ENCODE measurements at places on chromosomes 5 and 9.

- DNase-seq: no peak
Observed at GRCh38 chr5:82785456-82785855, 291.7 kb downstream of the TMEM167A start.

- DNase-seq: no peak
Observed at GRCh38 chr5:152274224-152274623, 130.9 kb downstream of the NMUR2 start.

GRCh38 chr5:142896325-142897007, 126.3 kb downstream of the ARHGAP26 start:
- no peak for DNase-seq

GRCh38 chr5:77885519-77885918, 109.4 kb upstream of the TBCA start:
- no peak for DNase-seq

GRCh38 chr5:54959673-54960418, 25.5 kb downstream of the ESM1 start:
- no peak for DNase-seq

DNA sequence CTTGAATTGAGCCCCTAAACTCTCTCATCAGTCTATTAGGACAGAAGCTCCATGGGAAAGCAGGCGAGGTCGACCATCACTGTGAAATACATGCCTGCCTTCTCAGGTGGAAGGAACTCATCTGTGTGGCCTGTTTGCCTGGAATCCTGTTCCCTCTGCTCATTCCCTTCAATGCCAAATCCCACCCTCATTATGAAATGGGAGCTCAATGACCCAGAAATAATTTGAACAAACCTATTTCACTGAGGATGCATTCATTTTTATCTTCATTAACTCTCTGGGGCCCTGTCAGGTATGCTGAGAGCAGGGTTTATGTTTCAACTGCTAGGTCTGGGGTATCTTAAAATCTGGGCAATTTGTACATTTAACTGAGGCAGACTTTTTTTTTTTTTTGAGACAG, 142.2 kb downstream of the MED27 start:
- no peak for DNase-seq

- DNase-seq: no peak
Observed at GRCh38 chr9:109387206-109387605, 66.3 kb upstream of the EPB41L4B start.

GRCh38 chr9:78236551-78236910, 656 bp downstream of the CEP78 start:
- no peak for DNase-seq

- no peak for DNase-seq
Observed at GRCh38 chr5:12626556-12626955, 722.3 kb upstream of the CTNND2 start.

- no peak for DNase-seq
Observed at GRCh38 chr5:131272724-131273123, 8.9 kb downstream of the CDC42SE2 start.

DNA sequence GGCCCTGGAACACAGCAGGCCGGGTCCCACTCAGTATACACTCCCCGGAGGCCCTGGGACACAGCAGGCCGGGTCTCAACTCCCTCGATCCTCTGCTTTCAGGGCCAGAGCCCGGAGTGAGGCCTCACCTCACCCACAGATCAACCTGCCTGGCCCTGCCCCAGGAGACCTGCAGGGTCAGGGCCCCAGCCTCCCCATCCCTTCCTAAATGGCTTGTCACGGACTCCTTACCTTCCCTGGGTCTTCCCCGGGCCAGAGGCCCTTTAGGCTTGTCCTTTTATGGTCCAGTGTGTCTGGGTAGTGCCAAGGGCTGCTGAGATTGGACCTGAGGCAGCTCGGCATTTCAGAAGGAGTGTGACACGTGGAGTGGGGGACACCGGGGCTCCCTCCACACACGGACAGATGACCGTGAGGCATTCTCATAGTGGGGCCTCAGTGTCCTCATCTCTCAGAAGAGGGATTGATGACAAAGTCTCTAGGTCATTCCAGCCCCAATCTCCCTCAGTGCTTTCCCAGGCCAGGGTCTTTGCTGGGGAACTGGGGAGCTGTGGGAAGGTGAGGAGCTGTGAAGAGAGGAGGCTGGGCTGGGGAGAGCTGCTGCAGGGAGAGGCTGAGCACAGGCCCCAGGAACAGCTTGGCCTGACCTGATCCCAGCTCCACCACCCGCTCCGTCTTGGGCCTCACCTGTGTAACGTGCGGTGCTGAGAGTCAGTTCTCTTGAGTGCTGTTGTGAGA, 18.0 kb upstream of the PLEKHG4B start:
- no peak for DNase-seq

DNA sequence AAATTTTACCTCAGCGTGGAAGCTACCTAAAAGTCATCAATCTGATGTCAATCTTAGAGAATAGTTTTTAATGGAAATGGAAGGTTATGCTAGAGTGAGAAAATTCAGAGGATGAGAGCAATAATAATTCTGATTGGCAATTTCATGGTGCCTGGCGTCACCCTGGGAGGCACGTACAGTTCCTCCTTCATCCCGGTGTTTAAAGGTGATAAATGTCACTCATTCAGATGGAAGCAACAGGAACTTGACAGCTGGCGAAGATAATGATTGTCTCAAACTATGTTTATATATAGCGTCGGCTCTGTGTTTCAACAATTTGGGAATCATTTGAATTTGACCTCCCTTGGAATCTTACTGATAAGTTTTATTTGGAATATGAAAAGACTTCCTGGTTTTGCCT, 108.4 kb downstream of the MED10 start:
- no peak for DNase-seq

- peak; percentile 65 for DNase-seq
Observed at GRCh38 chr9:90961375-90961774, 159.8 kb downstream of the SYK start.

DNA sequence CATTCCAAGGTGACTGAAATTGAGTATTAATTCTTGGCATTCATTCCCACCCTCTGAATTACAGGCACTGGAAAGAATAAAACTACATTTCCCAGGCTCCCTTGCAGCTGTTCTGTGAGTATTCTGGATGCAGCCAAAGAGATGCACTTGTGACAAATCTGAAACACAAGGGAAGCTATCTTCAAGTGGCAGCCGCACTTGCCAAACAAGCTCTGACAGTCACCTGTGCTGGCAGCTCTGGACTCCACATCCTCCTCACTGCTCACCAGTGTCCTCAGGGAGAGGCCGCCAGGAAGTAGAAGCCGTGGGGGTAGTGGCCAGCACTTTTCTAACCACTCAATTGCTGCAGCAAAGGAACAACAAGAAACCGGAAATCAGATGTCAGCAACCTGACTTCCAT, 275.0 kb downstream of the NR2F1-AS1 start:
- DNase-seq: no peak

- no peak for DNase-seq
Observed at GRCh38 chr9:132798817-132799790, 79.0 kb downstream of the AK8 start.

GRCh38 chr5:139799359-139799758, 3.8 kb downstream of the PSD2 start:
- no peak for DNase-seq

- no peak for DNase-seq
Observed at GRCh38 chr5:141695627-141696215, 13.7 kb upstream of the ARAP3 start.

DNA sequence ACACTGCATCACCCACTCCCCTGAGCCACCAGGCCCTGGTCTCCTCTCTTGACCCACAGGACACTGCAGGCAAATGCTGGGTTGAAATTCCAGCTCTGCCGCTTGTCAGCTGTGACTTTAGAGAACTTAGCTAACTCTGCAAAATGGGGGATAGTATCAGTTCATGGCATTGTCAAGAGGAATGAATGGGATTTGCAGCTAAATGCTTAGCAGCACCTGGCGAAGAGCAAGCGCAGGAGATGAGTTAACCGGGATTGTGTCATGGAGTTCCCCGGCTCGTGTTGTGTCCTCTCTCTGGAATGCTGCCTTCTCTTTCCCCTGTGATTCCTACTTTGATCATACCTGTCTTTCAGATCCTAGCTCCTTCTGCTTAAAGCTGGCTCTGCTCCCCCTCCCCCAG, 67.1 kb downstream of the DAB2IP start:
- peak; percentile 23 for DNase-seq

GRCh38 chr9:102518324-102518723, 476.8 kb upstream of the CYLC2 start:
- DNase-seq: no peak

DNA sequence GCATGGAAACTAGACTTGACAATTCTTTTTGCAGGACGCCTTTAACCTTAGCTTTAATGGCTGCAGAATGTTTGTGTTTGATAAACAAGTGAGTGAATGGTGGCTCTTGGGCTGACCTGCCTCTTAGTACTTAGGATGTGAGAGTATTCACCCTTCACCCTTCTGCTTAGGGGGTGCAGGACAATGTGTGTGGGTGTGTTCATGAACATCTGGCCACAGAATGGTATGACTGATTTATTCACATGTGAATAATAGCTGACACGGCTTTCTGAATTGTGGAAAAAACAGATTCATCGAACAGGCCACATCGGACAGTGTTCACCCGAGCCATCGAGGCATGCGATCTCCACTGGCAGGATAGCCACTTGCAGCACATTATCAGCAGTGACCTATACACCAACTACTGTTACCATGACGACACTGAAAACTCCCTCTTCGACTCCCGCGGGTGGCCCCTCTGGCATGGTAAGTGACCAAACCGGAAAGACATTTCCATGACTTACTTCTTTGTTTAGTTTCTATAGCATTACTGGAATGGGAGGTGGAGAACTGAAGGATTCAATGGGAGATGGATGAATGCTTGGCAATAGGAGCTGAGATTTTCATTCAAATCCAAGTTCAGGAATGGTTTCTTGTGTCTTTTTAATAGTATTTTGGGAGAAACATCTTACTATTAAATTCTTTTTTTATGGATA, 193.6 kb downstream of the ZSWIM6 start:
- no peak for DNase-seq

DNA sequence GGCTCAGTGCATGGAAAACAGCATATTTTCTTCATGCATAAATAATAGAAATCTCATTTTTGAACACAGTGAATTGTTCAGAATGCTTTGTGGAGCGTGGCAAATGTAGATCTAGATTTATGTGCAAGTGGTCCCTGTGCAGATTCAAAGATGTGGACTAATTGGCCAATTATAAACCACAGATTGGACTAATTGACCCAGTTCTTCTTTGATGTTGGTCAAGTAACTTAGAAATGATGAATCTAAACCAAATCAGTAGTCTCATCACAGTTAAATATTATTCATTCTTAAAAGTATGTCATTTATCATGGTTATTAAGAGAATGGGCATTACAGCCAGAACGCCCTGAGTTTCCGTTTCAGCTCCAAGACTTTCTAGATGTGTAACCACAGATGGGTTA, 11.7 kb upstream of the PDE4D start:
- no peak for DNase-seq

GRCh38 chr9:111937781-111938426, 41.3 kb downstream of the UGCG start:
- no peak for DNase-seq

DNA sequence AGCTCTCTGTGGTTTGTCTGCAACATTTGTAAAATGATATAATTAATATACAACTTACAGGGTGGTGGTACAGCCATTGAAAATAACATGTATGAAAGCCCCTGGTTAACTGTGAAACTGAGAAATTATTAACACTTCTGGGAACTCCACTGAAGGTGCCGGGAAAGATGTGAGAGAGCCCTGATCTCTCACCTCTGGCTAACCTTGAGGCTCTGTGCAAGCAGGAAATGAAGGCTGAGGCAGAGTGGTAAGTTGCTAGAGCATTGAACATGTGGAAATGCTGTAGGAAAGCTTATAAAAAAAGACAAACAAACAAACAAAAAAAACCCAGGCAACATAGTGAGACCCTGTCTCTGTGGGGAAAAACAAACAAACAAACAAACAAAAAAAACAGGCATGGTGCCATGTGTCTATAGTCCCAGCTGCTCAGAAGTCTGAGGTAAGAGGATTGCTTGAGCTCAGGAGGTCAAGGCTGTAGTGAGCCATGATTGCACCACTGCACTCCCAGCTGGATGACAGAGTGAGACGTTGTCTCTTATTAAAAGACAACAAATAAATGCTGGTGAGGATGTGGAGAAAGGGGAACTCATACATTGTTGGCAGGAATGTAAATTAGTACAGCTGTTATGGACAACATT, 7.5 kb downstream of the CATSPER3 start:
- DNase-seq: peak; percentile 37

GRCh38 chr9:107112707-107113243, 170.3 kb upstream of the RAD23B start:
- no peak for DNase-seq

Measured in foreskin fibroblast (primary cell).